ENCODE measurements at places on chromosomes 1 and 21. TPM values are rescaled to one million over a fixed set of nuclear protein-coding genes. Genes with fewer than 3 reads are reported as not detected.

CRYBG2 gene
- not detected for polyA plus RNA-seq

GPR52 gene
- not detected for polyA plus RNA-seq

IVL gene
- not detected for polyA plus RNA-seq

PTPN7 gene
- polyA plus RNA-seq, result not detected

FCMR gene
- not detected for polyA plus RNA-seq

PRKAA2 gene
- 12.6 TPM for polyA plus RNA-seq

S100A7A gene
- polyA plus RNA-seq, result not detected

RIIAD1 gene
- polyA plus RNA-seq, result 67.9 TPM

TADA1 gene
- polyA plus RNA-seq, result 22.6 TPM

OR2T11 gene
- not detected for polyA plus RNA-seq

PLA2G4A gene
- polyA plus RNA-seq, result 0.48 TPM

PLPPR5 gene
- polyA plus RNA-seq, result 48.0 TPM

CDC20 gene
- polyA plus RNA-seq, result not detected

NBPF20 gene
- 0.07 TPM for polyA plus RNA-seq

CELA3A gene
- not detected for polyA plus RNA-seq

OR6N1 gene
- polyA plus RNA-seq, result not detected

DCDC2B gene
- polyA plus RNA-seq, result not detected

FABP3 gene
- 242 TPM for polyA plus RNA-seq

ROR1 gene
- polyA plus RNA-seq, result 1.7 TPM

FGR gene
- polyA plus RNA-seq, result not detected

VAV3 gene
- 33.7 TPM for polyA plus RNA-seq

LAD1 gene
- not detected for polyA plus RNA-seq
